Stimulated activated CD8-positive, alpha-beta memory T cell treated with anti-CD3 and anti-CD28 coated beads, Interleukin-15, amount 100 ng/mL, for 4 hours (primary cell): ENCODE measurements at places on chromosomes 7 and 10.

DNA sequence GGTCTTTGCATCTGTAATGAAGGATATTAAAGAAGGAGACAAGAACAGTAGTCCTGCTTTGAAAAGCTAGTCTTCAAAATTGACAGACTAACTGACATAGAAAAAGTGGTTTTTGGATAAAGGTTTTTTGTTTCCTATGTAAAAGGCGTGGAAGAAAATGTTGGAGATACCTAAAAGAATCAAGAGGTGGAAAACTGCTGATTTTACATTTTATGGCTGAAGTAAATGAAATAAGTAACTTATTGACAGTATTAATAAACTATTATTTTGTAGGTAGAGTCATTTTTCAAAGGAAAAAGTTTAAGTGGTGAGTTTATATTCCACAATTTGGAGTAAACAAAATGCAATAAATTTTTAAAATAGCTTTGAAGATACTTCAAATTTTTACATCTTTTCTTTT, 12.6 kb upstream of the HELLS start:
- no peak for DNase-seq

DNA sequence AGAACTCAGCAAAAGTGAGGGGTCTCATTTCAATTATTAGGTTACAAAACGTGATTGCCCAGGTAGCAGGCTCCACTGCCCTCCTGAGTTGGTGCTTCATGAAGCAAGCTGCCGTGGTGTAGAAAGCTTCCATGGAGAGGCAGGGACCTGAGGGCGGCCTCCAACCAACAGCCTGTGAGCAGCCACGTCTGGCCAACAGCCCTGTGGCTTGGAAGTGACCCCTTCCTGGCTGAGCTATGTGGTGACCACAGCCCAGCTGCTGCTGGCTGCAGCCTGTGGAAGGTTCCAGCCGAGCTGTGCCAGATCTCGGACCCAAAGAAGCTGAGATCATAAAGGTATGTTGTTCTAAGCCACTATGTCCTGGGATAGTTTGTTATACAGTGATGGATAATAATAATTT, 122.5 kb upstream of the KLF6 start:
- DNase-seq = no peak

- DNase-seq = no peak
These were observed 75.8 kb downstream of the NOC3L start for GRCh38 chr10:94286901-94287300.

- DNase-seq = no peak
These were observed 42.6 kb upstream of the ECHDC3 start for GRCh38 chr10:11699550-11700097.

GRCh38 chr10:18795549-18795948, 136.3 kb downstream of the ARL5B start:
- no peak for DNase-seq

- DNase-seq = no peak
These were observed 34.3 kb downstream of the AOAH start for GRCh38 chr7:36690041-36690440.

GRCh38 chr7:42893346-42894240, 18.3 kb downstream of the C7orf25 start:
- no peak for DNase-seq

DNA sequence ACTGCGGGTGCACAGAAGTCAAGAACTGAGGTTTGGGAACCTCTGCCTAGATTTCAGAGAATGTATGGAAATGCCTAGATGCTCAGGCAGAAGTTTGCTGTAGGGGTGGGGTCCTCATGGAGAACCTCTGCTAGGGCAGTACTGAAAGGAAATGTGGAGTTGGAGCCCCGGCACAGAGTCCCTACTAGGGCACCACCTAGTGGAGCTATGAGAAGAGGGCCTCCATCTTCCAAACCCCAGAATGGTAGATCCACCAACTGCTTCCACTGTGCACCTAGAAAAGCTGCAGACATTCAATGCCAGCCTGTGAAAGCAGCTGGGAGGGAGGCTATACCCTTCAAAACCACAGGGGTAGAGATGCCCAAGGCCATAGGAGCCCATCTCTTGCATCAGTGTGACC, 1336.0 kb upstream of the CELF2 start:
- DNase-seq = no peak

- DNase-seq = no peak
These were observed 151.5 kb downstream of the JAZF1 start for GRCh38 chr7:28029051-28029450.

DNA sequence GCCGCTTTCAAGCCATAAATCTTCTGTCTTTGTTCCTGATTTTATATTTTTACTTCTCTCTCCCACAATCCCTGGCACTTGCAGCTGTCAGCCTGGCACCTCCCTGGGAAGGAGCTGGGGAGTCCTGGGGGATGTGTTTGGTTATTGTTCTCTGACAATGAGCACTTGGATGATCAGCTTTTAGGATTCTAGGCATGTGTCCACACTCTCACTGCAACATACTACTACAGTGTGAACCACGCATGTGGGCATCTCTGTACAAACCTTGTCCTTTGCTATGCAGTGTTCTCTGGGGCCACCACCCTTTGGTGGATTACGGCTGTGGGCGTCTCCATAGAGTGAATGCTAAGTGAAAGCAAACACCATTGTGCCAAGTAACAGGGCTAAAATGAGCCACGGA, 168.4 kb upstream of the KMT2E start:
- DNase-seq = no peak

- no peak for DNase-seq
These were observed 3.7 kb downstream of the STX1A start for GRCh38 chr7:73715648-73716317.

- DNase-seq = no peak
These were observed 19.6 kb downstream of the CAMK2B start for GRCh38 chr7:44305564-44306507.

- DNase-seq = no peak
These were observed 26.6 kb downstream of the ARHGAP21 start for GRCh38 chr10:24697080-24697479.

DNA sequence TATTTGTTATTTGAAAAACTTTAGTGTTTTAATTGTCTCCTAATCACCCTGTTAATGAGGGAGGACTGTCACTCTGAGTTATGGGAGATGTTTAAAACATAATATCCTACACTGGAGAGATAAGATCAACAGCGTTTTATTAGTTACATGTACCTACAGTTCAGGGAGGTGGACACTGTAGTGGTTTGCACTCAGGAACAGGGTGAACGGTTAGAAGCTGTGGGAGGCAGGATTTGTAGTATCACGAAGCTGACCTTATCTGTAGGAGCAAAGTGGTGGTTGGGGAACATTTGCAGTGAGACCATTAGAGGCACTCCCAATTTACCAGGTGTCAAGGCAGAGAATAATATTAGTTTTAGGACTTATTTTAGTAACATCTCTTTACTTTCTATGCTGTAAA, 193.3 kb upstream of the KCND2 start:
- DNase-seq = no peak

DNA sequence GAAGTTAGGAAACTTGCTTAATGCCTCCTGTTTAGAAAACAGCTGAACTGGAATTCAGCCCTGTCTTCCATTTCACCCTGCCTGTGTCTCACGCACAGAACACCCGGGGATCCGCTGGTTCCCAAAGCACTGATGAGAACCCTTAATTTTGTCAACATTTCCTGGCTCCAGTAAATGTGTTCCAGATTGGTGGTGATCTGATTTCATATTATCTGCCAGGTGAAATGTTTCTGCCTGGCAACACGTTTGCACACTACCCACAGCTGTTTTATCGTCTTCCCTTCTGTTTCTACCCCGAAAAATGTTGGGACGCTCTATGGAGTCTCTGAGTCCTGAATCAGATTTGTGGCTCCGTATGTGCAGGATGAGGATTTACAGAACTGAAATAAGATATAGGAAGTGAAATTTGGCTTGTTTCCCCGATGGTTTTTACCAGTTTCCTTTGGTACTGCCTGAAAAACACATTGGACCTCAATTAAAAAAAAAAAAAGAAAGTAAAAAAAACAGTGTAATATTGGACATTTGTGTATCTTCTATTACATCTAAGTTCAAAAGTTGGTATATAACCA, 29.0 kb downstream of the MRC1 start:
- DNase-seq = no peak

DNA sequence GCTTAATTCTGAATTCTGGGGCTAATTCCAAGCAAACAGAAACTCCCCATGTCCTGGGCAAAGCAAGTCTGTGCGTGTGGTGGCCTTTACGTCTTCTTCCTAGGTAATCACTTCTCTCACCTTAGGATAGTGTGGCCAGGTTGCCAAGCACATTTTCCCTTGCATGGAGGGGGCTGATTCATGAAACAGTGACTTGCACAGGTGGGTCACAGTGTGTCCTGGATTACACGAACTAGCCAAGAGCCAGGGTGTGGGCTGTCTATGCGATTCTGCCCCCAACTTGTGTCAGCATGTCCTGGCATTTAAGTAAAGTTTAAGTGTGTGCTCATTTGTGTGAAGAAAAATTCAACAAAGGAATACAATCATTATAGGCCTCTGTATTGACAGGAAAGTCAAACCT, 18.5 kb upstream of the SEM1 start:
- DNase-seq = no peak

- no peak for DNase-seq
These were observed 10.1 kb upstream of the LEP start for GRCh38 chr7:128231021-128231420.

DNA sequence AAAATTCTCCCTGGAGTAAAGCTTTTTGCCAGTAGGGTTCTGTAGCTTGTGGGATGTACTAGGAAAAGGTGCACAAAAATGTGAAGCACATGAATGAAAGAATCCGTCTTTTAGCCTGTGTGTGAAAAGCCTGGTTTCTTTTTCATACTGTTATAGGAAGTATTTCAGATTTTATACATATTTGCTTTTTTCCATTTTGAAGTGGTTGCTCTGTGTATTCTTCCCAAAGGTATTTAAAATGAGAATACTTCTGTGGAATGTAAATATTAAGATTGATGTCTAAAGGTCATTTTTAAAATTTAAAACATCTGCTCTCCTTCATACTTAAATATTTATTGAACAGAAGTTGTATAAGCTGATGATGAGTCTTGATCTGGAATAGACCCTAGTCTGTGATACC, 96.8 kb downstream of the CDK14 start:
- DNase-seq = no peak

- no peak for DNase-seq
These were observed 261.0 kb downstream of the THSD7A start for GRCh38 chr7:11570922-11571550.

DNA sequence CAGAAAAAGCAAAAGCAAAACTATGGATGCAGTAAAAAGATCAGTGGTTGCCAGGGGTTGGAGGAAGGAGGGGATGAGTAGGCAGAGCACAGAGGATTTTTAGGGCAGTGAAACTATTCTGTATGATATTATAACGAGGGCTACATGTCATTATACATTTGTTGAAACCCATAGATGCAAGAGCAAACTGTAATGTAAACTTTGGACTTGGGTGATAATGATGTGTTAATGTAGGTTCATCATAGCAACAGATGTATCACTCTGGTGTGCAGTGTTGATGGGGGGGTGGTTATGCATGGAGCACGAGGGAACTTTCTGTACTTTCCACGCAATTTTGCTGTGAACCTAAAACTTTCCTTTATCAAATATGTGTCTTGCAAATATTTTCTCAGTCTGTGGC, 23.2 kb downstream of the SLK start:
- no peak for DNase-seq

GRCh38 chr7:130322615-130323014, 22.0 kb upstream of the CPA5 start:
- no peak for DNase-seq

GRCh38 chr7:27198871-27199801, 755 bp downstream of the HOXA13 start:
- no peak for DNase-seq

DNA sequence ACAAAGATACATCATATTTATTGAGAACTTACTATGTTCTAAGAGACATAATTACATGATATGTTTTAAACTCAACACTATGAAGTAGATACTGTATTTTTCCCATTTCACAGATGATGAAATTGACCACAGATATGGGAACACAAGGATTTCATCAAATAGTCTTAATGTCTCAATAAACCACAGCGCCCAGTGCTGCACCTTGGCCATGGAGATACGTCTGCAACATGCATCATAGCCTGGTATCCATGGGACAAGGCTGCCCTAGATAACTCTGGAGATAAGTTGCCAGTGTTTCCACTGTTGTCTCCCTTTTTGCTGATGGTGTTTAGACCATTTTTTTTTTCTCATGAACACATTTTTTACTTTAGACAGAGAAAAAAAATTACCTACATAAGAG, 97.5 kb downstream of the GNAT3 start:
- no peak for DNase-seq

GRCh38 chr7:82335927-82336326, 107.7 kb downstream of the CACNA2D1 start:
- DNase-seq = no peak

DNA sequence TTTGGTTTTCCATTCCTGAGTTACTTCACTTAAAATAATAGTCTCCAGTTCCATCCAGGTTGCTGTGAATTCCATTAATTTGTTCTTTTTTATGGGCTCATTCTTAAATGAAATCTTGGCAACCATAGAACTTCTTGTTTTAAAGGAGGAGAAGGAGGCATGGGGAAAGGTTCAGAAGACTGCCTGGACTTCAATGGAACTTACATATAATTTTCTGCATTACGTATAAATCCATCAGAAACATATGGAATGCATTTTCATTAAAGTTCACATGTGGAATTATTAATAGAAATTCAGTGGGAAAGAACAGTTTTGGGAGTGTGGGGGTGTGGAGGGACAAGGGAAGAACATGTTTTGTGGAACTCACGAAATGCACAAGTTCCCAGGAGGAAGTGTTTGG, 176.6 kb upstream of the PRKCQ start:
- no peak for DNase-seq

- DNase-seq = no peak
These were observed 331.0 kb upstream of the NRP1 start for GRCh38 chr10:33665501-33665900.

GRCh38 chr7:92785923-92786322, 50.5 kb downstream of the CDK6 start:
- no peak for DNase-seq

- DNase-seq = no peak
These were observed 4.0 kb downstream of the VSTM4 start for GRCh38 chr10:49111320-49111698.

DNA sequence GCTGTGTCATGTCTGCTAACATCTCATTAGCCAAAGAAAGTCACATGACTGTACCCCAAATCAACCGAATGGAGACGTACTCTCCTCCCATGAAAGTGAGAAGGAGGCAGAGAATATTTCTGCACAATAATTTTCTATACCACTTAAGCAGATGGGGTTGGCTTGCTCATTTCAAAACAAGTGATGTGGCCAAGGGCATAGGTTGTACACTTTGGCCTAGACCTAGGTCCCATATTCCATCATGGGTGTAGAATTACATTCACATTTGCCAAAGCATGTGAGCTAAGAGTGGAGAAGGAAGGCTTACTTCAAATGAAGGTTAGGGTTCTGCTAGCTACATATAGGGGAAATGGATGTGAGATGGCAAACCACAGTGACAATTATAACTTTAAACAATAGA, 83.0 kb downstream of the ZNF365 start:
- DNase-seq = no peak

- DNase-seq = no peak
These were observed 3.5 kb downstream of the PTTG1IP2 start for GRCh38 chr7:90472805-90473540.

- no peak for DNase-seq
These were observed at the start of gene CHST3 for GRCh38 chr10:71964098-71964742. TSS of gene CHST3 (plus strand) at chr10:71964395. CDS start at chr10:72005843, 41,448 bp downstream.

- DNase-seq = no peak
These were observed 117.2 kb downstream of the RGS10 start for GRCh38 chr10:119425102-119425880.

- no peak for DNase-seq
These were observed 8.3 kb upstream of the SMKR1 start for GRCh38 chr7:129494041-129494440.
